ENCODE measurements at places on chromosomes 11 and 22. TPM values are rescaled to one million over a fixed set of nuclear protein-coding genes. Genes with fewer than 3 reads are reported as not detected.

The PKDREJ gene
- total RNA-seq: not detected

The PHETA2 gene
- 5.2 TPM for total RNA-seq

The OTOG gene
- total RNA-seq: 0.78 TPM

The NRXN2 gene
- 0.60 TPM for total RNA-seq

DNA sequence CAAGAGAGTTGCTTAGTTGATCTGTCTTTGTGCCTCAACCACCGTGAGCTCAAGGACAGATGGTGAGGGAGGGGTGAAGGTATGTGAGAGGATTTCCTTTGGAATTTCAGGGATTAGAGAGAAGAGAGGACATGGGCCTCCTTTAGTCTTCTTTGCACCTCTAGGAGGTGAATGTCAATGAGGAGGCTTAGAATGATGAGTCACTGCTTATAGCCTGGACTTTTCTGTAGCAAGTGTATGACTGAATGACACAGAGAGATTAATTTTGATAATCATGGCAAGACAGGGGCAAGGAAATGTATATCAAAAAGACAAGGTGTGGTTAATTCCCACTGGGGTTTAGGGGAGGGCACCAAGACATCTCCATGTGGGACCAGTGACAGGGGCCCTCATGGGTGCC, 947.3 kb upstream of the TENM4 start:
- H3K27me3 ChIP-seq: no peaks in the 10 kb centered on the region
- no peaks in the 10 kb centered on the region for H3K4me1 ChIP-seq
- H3K36me3 ChIP-seq: no peaks in the 10 kb centered on the region
- no peak for DNase-seq
- H3K4me3 ChIP-seq: no peak overlapping the region

DNA sequence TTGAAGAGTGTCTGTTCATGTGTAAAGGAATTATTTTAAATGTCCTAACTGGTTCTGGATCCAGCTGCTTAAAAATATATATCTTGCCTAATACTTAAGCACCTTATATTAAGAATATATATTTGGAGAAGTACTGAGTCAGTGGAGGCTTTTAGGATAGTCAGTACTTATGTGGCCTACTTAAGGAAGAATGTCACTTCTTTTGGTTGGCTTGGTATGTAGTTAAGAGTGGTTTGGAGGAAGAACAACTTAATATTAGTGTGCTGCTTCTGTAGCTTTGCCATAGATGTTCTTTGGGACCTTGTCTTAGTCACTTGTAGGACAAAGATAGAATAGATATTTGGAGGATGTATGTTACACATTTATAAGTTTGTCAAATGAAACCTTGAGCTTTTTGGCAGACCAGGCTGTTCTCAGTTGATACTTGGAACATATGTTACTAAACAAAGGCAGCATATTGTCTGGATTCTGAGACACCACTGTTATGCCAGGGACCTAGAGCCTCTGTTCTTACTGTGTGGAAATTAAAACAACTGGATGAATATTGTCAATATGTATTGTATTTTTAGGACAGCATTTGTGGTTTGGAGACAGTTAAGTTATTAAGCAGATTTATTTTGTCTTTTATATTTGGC, 4.9 kb downstream of the HIPK3 start:
- H3K36me3 ChIP-seq: no peaks in the 10 kb centered on the region
- H3K27me3 ChIP-seq: no peaks in the 10 kb centered on the region
- H3K4me1 ChIP-seq: peaks cover 33% of the 10 kb centered on the region
- no peak overlapping the region for H3K27ac ChIP-seq

- no peak overlapping the region for H3K4me3 ChIP-seq
- no peaks in the 10 kb centered on the region for H3K27me3 ChIP-seq
- peaks cover 22% of the 10 kb centered on the region for H3K4me1 ChIP-seq
- H3K36me3 ChIP-seq: peaks cover 13% of the 10 kb centered on the region
- no peak overlapping the region for H3K27ac ChIP-seq
These were observed 194.0 kb downstream of the LARGE1 start for GRCh38 chr22:33726294-33726734.

- H3K36me3 ChIP-seq: peaks cover 4% of the 10 kb centered on the region
- peak overlapping the region; percentile 17 for H3K27ac ChIP-seq
- H3K4me3 ChIP-seq: peak overlapping the region; percentile 81
- DNase-seq: no peak
- peaks cover 41% of the 10 kb centered on the region for H3K27me3 ChIP-seq
- peaks cover 28% of the 10 kb centered on the region for H3K4me1 ChIP-seq
These were observed 1.6 kb downstream of the SPTBN2 start for GRCh38 chr11:66727282-66728037.

DNA sequence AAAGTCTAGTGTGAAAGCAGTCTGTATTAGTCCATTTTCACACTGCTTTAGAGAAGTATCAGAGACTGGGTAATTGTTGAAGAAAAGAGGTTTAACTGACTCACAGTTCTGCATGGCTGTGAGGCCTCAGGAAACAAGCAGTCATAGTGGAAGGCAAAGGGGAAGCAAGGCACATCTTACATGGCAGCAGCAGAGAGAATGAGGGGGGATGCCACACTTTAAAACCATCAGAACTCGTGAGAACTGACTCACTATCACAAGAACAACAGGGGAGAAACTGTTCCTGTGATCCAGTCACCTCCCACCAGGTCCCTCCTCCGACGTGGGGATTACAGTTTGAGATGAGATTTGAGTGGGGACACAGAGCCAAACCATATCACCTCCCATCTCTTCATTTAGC, 13.8 kb upstream of the TUBA8 start:
- H3K27me3 ChIP-seq: no peaks in the 10 kb centered on the region
- H3K36me3 ChIP-seq: peaks cover 8% of the 10 kb centered on the region
- H3K27ac ChIP-seq: no peak overlapping the region
- H3K4me1 ChIP-seq: peaks cover 4% of the 10 kb centered on the region

DNA sequence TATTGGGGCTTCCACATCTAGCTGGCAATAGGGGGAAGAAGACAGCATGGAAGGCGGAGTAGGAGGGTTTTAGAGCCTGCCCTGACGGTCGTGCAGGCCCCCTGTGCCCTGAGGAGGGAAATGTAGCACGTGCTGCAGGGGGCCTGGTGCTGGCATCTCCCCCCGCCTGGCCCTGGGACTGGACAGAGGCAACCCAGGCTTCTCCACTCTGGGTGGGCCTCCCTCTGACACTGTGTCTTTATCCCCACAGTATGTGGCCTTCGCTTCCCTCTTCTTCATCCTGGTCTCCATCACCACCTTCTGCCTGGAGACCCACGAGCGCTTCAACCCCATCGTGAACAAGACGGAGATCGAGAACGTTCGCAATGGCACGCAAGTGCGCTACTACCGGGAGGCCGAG, 36.8 kb downstream of the KCNC1 start:
- no peak overlapping the region for H3K27ac ChIP-seq
- peaks cover 6% of the 10 kb centered on the region for H3K4me1 ChIP-seq

DNA sequence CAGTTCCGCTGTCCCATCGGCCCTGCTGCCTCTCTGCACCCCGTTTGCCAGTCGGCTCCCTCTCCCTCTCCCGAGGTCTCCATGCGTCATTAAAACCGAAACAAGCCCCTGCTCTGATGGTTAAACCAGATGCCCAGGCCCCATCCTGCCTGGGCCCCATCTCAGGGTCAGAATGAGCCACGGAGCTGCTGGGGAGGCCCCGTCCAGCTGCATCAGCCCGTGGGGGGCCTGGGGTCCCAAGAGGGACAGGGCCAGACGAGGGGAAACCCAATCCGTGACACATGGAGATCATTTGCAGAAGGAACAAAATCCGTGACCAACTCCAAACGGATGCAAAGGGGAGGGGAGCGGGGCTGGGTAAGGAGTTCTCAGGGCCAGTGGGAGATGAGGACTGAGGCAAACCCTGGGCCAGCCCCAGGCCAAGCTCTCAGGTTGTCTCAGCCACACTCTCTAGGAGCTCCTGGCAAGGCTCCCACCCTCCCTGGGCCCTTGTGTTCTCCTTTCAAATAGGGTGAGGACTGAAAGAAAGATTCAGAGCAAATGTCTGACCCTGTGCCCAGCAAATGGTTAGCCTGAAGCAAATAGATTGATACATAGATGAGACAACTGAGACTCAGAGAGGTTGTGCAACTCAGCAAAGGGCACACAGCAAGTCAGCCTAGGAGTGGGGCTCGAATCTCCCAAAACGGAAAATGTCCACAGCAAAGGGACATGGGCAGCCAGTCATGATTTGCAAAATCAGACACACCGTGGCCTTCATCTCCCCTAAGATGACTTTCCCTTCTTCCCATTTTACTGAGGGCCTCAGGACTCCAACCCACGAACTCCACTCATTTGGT, 162.1 kb downstream of the MN1 start:
- no peak overlapping the region for H3K4me3 ChIP-seq
- H3K27me3 ChIP-seq: peaks cover 18% of the 10 kb centered on the region
- no peak overlapping the region for H3K27ac ChIP-seq
- no peak for DNase-seq
- H3K36me3 ChIP-seq: no peaks in the 10 kb centered on the region
- peaks cover 21% of the 10 kb centered on the region for H3K4me1 ChIP-seq

- no peak for DNase-seq
- no peak overlapping the region for H3K4me3 ChIP-seq
- H3K27ac ChIP-seq: no peak overlapping the region
- H3K27me3 ChIP-seq: no peaks in the 10 kb centered on the region
- H3K36me3 ChIP-seq: peaks cover 1% of the 10 kb centered on the region
These were observed 43.3 kb downstream of the RAB38 start for GRCh38 chr11:88131764-88132470.

- no peak overlapping the region for H3K4me3 ChIP-seq
- no peak overlapping the region for H3K27ac ChIP-seq
- H3K36me3 ChIP-seq: no peaks in the 10 kb centered on the region
- DNase-seq: no peak
- no peaks in the 10 kb centered on the region for H3K4me1 ChIP-seq
These were observed 57.5 kb upstream of the VSTM5 start for GRCh38 chr11:93907901-93908300.

- H3K36me3 ChIP-seq: no peaks in the 10 kb centered on the region
- no peaks in the 10 kb centered on the region for H3K27me3 ChIP-seq
- H3K4me1 ChIP-seq: peaks cover 12% of the 10 kb centered on the region
- no peak for DNase-seq
- H3K4me3 ChIP-seq: no peak overlapping the region
- no peak overlapping the region for H3K27ac ChIP-seq
These were observed 5.1 kb downstream of the ELF5 start for GRCh38 chr11:34508524-34508923.

DNA sequence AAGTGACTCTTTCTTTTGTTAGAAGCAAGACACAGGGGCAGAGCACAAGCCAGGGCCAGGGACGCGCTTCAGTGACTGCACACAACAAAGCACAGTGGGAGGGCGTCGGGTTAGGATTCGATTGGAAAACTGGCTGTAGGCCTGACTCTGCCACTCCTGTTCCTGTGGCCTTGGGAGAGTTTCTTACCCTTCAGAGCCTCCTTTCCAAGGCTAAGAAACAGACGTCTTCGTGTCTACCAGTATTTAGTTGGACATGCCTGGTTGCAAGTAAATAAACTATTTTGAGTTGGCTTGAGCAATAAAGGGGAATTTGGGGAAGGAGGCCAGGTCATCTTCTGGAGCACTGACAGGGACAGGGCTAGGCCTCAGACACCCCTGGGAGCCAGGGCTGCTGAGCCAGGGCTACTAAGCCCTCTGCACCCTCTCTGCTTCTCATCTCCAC, 549.1 kb downstream of the INSC start:
- H3K27me3 ChIP-seq: peaks cover 17% of the 10 kb centered on the region
- peaks cover 16% of the 10 kb centered on the region for H3K4me1 ChIP-seq

GRCh38 chr22:29744902-29745301, 21.9 kb downstream of the ZMAT5 start:
- H3K36me3 ChIP-seq: peaks cover 5% of the 10 kb centered on the region
- H3K4me3 ChIP-seq: no peak overlapping the region
- DNase-seq: no peak
- no peaks in the 10 kb centered on the region for H3K27me3 ChIP-seq
